ENCODE measurements at places on chromosomes 6 and 20.

DNA sequence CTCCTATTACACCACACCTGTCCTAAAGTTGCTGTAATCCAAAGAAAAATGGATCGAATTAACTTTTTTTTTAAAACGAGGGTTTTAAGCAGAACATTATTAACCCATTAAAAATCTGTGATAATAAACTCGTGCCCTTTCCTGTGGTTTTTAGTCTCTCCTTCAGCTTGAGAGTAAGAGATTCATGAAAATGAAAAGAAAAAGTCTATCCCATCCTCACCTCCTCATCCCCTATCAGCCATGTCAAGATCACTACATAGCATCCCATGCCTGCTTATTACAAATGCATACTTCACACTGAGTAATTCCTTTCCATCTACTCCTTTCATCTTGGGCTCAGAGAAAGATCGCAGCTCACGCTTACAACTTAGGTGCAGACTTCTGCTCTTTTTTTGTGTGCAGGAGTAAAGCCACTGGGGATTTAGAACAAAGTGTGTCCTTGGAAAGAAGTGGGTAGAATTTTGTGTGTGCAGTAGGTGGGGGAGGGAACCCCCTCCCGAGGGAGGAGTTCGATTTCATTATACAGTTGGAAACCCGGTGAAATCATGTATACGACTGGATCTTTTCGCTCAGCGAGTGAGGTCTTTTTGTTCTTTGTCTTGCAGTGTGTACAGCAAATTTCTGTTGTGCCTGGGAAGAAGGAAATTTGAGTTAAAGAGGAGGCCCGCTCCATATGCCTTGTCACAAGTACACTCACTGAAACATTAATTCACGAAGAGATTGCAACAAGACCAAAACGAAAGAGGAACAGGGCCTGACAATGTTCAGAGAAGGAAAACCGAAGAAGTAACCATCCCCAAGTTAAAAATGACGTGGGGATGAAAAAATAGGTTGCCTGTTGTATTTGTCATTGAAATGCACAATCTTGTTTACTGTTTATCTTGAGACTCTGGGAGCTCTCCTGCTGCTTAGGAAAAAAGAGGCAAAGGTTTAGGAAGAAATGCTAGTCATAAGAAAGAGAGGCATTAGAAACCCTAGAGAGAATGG, 146.5 kb upstream of the ZNF217 start:
- H3K27me3 ChIP-seq: no peaks in the 10 kb centered on the region
- no peaks in the 10 kb centered on the region for H3K4me1 ChIP-seq
- no peak overlapping the region for H3K27ac ChIP-seq
- H3K4me3 ChIP-seq: no peak overlapping the region
- DNase-seq: no peak

GRCh38 chr6:113500221-113500620, 356.9 kb upstream of the MARCKS start:
- no peak overlapping the region for H3K27ac ChIP-seq
- no peaks in the 10 kb centered on the region for H3K36me3 ChIP-seq
- no peaks in the 10 kb centered on the region for H3K27me3 ChIP-seq

DNA sequence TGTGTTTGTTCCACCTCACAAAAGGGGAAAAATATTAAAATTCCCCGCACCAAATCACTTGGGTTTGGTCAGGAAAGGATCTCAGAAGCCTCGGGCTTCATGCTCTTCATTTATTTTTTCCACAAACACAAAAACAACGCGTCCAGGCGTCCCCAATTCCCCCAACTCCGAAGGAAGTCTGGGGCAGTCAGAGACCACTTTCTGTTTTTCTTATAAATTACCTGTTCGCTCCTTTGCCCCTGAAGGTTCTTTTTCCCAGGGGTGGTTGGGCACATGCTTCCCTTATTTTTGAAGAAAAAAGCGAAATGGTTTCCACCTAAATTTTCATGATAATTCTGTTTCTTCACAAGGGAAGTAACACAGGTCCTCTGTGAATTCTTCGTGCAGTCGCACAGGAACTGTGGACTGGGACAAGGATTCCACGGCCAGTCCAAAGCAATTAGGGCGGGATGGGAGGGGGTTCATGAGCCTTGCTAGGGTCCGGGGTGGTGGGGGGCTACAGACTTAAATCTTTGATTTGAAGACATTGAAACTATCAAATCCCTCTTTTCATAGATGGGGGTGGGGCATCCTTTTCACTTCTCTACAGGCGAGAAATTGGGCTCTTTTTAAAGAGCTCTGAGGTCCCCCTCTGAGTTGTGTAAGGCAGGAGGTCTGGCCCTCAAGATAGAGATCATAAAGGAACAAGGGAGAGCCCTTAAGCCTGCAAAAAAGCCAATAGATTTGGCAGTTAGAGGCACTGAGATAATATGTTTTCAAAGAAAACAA, 30.5 kb upstream of the HFE start:
- H3K4me3 ChIP-seq: peak overlapping the region; percentile 61
- peaks cover 2% of the 10 kb centered on the region for H3K27me3 ChIP-seq
- no peaks in the 10 kb centered on the region for H3K4me1 ChIP-seq
- DNase-seq: no peak

GRCh38 chr20:44404204-44405181, 49.0 kb downstream of the HNF4A start:
- H3K27ac ChIP-seq: no peak overlapping the region
- no peaks in the 10 kb centered on the region for H3K27me3 ChIP-seq
- DNase-seq: no peak
- H3K4me3 ChIP-seq: no peak overlapping the region

- H3K36me3 ChIP-seq: no peaks in the 10 kb centered on the region
- no peak overlapping the region for H3K4me3 ChIP-seq
- no peaks in the 10 kb centered on the region for H3K4me1 ChIP-seq
- H3K27ac ChIP-seq: no peak overlapping the region
- DNase-seq: no peak
- H3K27me3 ChIP-seq: no peaks in the 10 kb centered on the region
Observed at GRCh38 chr6:154594496-154595198, 84.2 kb upstream of the CNKSR3 start.

- no peaks in the 10 kb centered on the region for H3K4me1 ChIP-seq
- no peak overlapping the region for H3K4me3 ChIP-seq
- no peak overlapping the region for H3K27ac ChIP-seq
- no peak for DNase-seq
Observed at GRCh38 chr6:113967777-113968176, 3.2 kb downstream of the HDAC2 start.

GRCh38 chr6:161064915-161065314, 73.3 kb downstream of the MAP3K4 start:
- no peaks in the 10 kb centered on the region for H3K36me3 ChIP-seq
- H3K27ac ChIP-seq: no peak overlapping the region
- no peaks in the 10 kb centered on the region for H3K27me3 ChIP-seq
- no peak for DNase-seq

GRCh38 chr6:134609716-134610261, 291.9 kb upstream of the SGK1 start:
- no peak for DNase-seq
- no peak overlapping the region for H3K4me3 ChIP-seq
- no peaks in the 10 kb centered on the region for H3K36me3 ChIP-seq

DNA sequence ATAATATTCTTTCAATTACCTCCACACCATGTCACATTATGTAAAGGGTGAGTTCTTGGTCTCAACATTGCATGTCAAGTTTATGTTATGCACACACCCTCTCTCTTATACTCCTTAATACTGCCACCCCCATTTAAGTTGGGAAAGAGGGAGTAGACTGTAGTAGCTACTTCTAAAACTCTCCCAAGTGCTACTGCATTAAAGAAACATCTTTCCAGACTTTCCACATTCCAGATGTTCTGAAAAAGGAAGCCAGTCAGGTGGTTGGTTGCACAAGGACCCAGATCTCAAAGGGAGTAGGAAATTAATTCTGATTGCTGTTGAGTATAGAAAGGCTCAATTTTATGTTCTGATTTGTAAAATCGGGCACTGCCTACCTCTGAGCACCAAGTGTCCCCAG, 419.5 kb downstream of the CD83 start:
- H3K36me3 ChIP-seq: no peaks in the 10 kb centered on the region
- H3K4me1 ChIP-seq: peaks cover 4% of the 10 kb centered on the region
- H3K4me3 ChIP-seq: no peak overlapping the region
- no peaks in the 10 kb centered on the region for H3K27me3 ChIP-seq

- no peaks in the 10 kb centered on the region for H3K36me3 ChIP-seq
- H3K27me3 ChIP-seq: no peaks in the 10 kb centered on the region
- no peak for DNase-seq
- H3K4me1 ChIP-seq: no peaks in the 10 kb centered on the region
- H3K4me3 ChIP-seq: no peak overlapping the region
Observed at GRCh38 chr20:3101737-3102574, 17.4 kb upstream of the AVP start.

DNA sequence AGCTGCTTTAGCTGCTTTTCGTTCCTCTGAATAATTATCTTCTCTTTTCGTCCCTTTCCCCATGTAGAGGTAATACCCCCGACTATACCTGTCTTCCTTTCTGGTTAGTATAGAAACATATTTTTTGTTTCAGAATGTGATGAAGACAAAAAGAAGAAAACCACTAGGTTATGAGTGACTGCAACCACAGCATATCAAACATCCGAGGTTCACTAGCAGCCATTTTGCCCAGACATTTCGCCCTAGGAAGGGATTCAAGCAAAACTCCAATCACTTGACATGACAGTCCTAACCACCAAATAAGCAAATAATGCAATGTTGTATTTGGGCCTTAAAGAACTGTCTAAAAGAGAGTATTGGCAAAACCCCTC, 9.4 kb downstream of the SNX5 start:
- no peak for DNase-seq
- H3K4me3 ChIP-seq: no peak overlapping the region
- peaks cover 5% of the 10 kb centered on the region for H3K4me1 ChIP-seq
- H3K36me3 ChIP-seq: no peaks in the 10 kb centered on the region

DNA sequence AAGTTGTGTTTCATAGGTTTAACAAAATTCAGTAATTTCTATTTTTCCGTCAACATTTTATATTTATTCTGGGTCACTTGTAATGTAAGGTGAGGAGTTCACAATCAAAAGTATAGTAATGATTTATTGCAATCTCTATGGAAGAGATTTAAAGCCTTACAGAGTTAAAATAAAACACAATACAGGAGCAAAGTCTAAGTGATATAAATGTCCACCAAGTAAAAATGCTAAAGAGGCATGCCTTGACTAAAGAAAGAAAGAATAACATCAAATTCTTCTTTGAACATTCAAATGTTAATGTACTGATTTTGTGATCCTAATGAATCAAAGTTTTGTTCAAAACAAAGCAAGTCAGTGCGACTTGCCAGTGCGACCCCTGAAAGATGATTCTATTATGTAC, 61.5 kb downstream of the REPS1 start:
- no peaks in the 10 kb centered on the region for H3K4me1 ChIP-seq
- H3K36me3 ChIP-seq: peaks cover 2% of the 10 kb centered on the region
- no peaks in the 10 kb centered on the region for H3K27me3 ChIP-seq
- no peak overlapping the region for H3K27ac ChIP-seq
- no peak overlapping the region for H3K4me3 ChIP-seq
- DNase-seq: no peak

- H3K4me3 ChIP-seq: no peak overlapping the region
- peaks cover 2% of the 10 kb centered on the region for H3K36me3 ChIP-seq
- H3K27me3 ChIP-seq: no peaks in the 10 kb centered on the region
- no peak for DNase-seq
- H3K4me1 ChIP-seq: peaks cover 3% of the 10 kb centered on the region
Observed at GRCh38 chr6:107345393-107345792, 114.0 kb downstream of the PDSS2 start.

GRCh38 chr6:156419594-156419993, 357.6 kb upstream of the ARID1B start:
- no peak overlapping the region for H3K27ac ChIP-seq
- H3K27me3 ChIP-seq: no peaks in the 10 kb centered on the region
- no peaks in the 10 kb centered on the region for H3K4me1 ChIP-seq
- DNase-seq: no peak

DNA sequence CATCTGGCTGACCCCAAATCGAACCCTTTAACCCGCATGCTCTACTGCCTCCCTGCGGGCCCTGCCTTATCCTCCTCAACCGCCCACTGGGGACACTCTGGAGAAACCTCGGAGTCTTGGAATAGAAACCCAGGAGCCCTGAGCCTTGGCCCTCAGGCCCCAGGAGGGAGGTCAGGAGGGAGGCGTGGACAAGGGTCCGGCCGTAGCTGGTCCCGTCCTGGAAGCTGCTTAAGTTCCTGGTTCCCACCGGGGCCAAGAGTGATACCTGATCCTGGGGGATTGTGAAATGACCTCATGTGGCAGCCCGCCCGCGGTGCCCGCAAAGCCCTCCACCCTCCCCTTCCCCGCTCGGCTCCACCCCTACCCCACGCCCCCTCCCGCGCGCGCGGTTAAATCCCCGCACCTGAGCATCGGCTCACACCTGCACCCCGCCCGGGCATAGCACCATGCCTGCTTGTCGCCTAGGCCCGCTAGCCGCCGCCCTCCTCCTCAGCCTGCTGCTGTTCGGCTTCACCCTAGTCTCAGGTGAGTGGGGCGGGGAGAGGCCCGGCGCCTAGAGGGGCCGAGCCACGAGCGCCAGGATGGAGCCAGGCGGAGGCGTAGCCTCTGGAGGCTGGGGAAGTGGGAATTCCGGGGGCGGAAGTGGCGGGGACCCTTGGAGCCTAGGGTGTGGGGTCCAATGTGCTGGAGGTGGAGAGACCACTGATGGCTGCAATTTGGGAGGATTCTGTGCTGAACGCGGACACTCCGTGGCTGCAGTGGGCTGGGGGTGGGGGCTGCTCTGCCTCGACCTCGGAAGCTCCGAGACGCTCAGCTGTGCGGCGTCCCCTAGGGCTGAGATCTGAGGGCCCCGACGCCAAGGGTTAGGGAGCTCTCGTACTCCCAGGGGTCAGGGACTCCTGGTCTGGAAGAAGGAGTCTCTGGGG, at the start of gene WFDC2:
TSS of gene WFDC2 (plus strand) at position 418 of the 926 bp plus-strand sequence. CDS start at position 447, 29 bp downstream.
- H3K4me1 ChIP-seq: no peaks in the 10 kb centered on the region
- no peaks in the 10 kb centered on the region for H3K36me3 ChIP-seq
- H3K27me3 ChIP-seq: no peaks in the 10 kb centered on the region

- no peak for DNase-seq
- H3K36me3 ChIP-seq: no peaks in the 10 kb centered on the region
Observed at GRCh38 chr6:125529061-125529460, 220.4 kb upstream of the HEY2 start.

- no peak for DNase-seq
- no peak overlapping the region for H3K4me3 ChIP-seq
- no peaks in the 10 kb centered on the region for H3K4me1 ChIP-seq
- no peaks in the 10 kb centered on the region for H3K36me3 ChIP-seq
- H3K27ac ChIP-seq: no peak overlapping the region
Observed at GRCh38 chr20:40811660-40812414, 122.8 kb upstream of the MAFB start.

- no peaks in the 10 kb centered on the region for H3K4me1 ChIP-seq
- H3K27me3 ChIP-seq: no peaks in the 10 kb centered on the region
- DNase-seq: peak; percentile 93
- no peaks in the 10 kb centered on the region for H3K36me3 ChIP-seq
- H3K4me3 ChIP-seq: peak overlapping the region; percentile 31
- H3K27ac ChIP-seq: peak overlapping the region; percentile 96
Observed at GRCh38 chr6:73519926-73520687, 725 bp downstream of the EEF1A1 start.

- H3K36me3 ChIP-seq: no peaks in the 10 kb centered on the region
- H3K4me1 ChIP-seq: peaks cover 2% of the 10 kb centered on the region
- peak overlapping the region; percentile 48 for H3K27ac ChIP-seq
- no peak for DNase-seq
Observed at GRCh38 chr6:88377976-88378568, 211.9 kb upstream of the CNR1 start.

GRCh38 chr6:28565823-28566526, 40.3 kb downstream of the GPX5 start:
- no peaks in the 10 kb centered on the region for H3K36me3 ChIP-seq
- H3K27ac ChIP-seq: no peak overlapping the region
- no peaks in the 10 kb centered on the region for H3K27me3 ChIP-seq
- no peaks in the 10 kb centered on the region for H3K4me1 ChIP-seq

- no peaks in the 10 kb centered on the region for H3K4me1 ChIP-seq
- peak; percentile 46 for DNase-seq
- no peak overlapping the region for H3K27ac ChIP-seq
- no peaks in the 10 kb centered on the region for H3K27me3 ChIP-seq
- no peak overlapping the region for H3K4me3 ChIP-seq
- no peaks in the 10 kb centered on the region for H3K36me3 ChIP-seq
Observed at GRCh38 chr6:10487668-10488327, 33.4 kb upstream of the GCNT2 start.

Measured in aorta (tissue), 5 donors.